AG10803 (cell line): ENCODE measurements at places on chromosomes 7 and 10.

- DNase-seq: no peak
Observed at GRCh38 chr7:24669971-24670591, 87.2 kb downstream of the GSDME start.

- peak; percentile 94 for DNase-seq
Observed at GRCh38 chr7:24926623-24927524, 53.1 kb downstream of the OSBPL3 start.

GRCh38 chr7:155935726-155936125, 123.5 kb upstream of the SHH start:
- DNase-seq: no peak

DNA sequence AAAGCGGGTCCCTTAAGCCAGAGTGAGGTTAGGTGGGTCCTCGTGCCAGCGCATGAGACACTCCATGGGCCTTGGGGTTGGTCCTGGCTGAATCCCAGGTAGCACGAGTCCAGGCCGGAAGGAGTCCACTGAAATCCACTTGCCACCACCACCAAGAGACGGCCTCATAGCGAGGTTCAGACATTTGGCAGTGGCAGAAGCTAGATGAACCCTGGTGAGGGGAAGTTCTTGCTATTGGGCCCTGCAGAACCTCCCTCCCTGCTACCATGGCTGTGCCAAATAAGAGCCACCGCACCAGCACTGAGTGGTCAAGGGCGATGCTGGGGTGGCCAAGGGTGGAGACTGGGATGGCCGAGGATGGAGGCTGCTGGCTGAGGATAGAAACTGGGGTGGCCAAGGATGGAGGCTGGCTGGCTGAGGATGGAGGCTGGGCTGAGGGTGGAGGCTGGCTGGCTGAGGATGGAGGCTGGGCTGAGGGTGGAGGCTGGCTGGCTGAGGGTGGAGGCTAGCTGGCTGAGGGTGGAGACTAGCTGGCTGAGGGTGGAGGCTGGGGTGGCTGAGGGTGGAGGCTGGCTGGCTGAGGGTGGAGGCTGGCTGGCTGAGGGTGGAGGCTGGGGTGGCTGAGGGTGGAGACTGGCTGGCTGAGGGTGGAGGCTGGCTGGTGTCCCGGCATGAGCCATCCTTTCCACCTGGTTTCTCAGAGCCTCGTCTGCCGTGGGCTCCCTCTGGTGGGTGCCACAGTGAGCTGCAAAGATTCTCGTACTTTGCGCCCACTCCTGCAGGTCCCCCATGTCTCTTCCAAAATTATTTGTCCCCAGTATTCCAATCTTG, 88.2 kb downstream of the ELFN1 start:
- DNase-seq: peak; percentile 43

DNA sequence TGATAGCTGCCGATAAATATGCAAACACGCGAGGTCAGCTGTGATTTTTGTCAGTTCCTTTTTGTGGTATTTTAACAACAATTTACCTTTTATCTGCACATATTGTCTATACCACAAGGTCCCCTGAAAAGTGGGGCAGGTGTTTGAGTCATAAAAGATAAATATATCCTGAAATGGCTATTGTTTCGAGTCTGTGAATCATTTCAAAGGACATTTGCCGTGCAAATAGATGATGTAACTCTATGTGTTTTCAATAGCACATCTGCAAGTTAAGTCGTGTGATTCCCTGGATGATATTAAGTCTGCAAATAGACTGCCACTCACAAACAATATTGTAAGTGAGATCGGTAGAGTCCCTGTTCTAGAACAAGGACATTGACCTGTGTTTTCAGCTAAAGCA, 193.0 kb upstream of the PITRM1 start:
- DNase-seq: no peak

DNA sequence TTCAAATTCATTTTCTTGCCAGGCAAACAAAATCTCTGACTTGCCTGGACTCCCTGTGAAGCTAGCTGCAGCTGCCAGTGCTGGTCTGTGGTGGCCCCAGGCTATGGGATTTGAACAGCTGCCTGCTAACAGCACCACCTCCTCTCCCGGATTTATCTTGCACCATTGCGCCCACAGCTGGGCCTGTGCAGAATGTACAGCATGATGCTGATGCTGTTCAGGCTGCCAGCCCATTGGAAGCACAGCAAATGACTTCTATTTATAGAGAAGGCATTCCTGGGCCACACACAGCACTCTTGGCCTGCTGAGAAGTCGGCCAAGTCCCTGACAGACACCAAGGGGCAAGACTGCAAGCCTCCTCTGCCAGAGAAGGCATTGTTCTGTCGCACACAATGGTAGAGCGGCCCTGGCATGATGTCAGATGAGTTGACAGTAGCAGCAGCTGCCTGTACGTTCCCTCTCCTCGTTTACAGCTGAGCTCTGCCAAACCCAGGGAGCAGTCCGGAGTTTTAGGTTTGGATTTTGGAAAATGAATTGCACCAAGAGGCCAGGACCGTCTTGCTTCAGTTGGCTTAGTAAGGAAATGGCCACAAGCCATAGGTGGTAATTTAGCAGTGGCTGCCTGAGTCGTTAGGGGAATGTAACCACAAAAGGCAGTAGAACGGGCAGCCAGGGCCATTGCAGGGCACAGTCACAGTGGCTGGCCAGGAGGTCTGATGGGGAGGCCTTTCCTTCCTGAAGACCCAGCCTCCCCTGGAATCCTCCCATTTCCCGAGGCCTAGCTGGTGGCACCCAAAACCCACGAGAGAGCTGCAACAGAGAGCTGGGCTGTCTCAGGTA, 38.5 kb downstream of the MTURN start:
- peak; percentile 95 for DNase-seq

- peak; percentile 32 for DNase-seq
Observed at GRCh38 chr10:49679480-49679893, at the start of gene C10orf53. Gene C10orf53, plus strand, starts transcription at chr10:49679651. Its CDS starts 47 bp downstream, at chr10:49679698.

DNA sequence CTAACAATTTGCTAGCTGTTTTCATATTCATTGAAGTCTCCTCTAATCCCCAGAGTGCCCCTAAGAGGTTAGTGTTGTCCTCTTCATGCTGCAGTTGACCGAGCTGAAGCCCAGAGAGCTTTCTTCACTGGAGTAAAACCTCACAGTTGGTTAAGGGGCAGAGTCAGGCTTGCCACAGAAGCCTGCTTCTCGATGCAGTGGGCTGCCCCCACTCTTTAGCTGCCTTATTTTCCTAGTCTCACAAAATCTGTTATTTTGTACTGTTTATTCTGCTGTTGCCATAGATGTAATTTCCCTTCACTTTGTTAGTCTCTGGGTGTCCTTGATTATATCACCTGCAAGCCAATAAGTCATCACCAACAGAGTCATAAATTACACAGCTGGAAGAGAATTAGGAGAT, 56.3 kb upstream of the ZPBP start:
- DNase-seq: no peak

- DNase-seq: no peak
Observed at GRCh38 chr10:119396008-119396708, 146.4 kb downstream of the RGS10 start.

- DNase-seq: no peak
Observed at GRCh38 chr7:97090761-97091353, 26.6 kb upstream of the SDHAF3 start.

GRCh38 chr7:69476416-69476815, 121.9 kb upstream of the AUTS2 start:
- DNase-seq: peak; percentile 74

- no peak for DNase-seq
Observed at GRCh38 chr7:51455513-51455912, 138.9 kb upstream of the COBL start.

DNA sequence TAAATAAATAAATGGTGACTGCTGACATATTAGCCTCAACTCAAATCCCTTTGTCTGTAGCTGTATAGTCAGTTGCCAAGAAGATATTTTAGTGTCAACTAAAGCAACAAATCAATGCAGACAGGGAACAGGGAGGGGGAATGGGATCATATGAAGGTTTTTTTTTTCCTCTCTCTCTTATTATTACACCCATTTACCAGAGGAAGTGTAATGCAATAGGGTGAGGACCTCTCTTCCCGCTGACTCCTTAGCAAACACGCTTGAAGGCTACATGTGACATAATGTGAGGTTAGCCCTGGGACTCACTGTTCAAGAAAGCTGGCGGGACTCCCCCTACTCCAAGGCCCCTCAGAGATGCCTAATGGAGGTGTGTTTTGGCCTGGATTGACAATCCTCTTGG, 88.2 kb downstream of the CHRM2 start:
- no peak for DNase-seq

DNA sequence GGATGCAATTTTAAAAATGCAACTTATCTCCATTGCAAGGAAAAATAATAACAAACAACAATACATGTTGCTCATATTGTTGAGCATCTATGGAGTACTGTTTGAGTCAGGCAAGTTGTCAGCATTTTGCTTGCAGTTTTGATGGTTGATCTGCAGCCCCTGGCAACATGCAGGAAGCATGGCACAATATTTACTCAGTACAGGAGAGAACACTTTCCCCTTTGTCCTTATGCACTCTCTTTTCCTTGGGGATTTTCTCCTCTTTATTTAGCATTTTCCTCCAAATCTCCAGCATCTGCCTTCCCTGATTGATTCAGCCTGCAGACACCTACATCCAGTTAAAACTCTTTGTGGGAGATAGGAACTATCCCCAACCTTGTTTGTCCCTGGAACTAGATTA, 620.5 kb upstream of the LRRN3 start:
- DNase-seq: no peak

DNA sequence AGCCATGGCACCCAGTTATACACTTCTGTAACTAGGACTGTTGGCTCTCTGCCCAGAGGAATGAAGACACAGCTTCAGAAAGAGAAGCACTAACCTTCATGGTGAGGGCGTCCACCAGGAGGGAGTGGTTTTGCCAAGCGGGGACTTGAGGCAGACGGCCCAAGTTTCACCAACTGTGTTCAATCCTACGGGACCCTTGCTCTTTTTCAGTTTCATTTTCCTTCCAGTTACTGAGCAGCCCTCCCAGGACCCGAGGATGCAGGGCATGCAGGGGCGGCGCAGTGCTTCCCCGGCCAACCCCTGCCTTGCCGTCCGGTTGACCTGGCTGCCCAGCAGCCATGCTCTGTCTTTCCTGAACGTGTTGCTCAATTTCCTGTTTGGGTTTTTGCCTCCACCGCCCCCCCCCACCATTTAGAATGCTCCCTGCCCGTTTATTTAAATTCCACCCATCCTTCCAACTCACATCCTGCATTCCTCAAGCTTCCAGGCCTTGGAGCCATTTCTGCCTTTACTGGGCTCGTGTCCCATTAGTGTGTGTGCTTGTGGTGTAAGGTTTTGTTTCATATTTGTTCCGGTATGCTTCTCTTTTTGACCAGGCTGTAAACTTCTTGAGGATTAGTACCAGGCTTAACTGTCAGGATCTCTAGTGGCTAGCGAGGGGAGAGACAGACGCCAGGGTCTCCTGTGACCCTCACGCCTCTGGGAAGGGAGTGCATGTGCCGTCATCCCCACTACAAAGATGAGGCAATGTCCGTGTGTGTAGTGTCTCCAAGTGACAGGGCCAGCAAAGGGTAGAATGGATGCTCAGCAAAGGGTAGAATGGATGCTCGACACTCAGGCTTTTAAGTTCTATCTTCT, 31.6 kb downstream of the IL15RA start:
- DNase-seq: peak; percentile 99

- no peak for DNase-seq
Observed at GRCh38 chr7:118182593-118183427, 1.2 kb upstream of the LSM8 start.

DNA sequence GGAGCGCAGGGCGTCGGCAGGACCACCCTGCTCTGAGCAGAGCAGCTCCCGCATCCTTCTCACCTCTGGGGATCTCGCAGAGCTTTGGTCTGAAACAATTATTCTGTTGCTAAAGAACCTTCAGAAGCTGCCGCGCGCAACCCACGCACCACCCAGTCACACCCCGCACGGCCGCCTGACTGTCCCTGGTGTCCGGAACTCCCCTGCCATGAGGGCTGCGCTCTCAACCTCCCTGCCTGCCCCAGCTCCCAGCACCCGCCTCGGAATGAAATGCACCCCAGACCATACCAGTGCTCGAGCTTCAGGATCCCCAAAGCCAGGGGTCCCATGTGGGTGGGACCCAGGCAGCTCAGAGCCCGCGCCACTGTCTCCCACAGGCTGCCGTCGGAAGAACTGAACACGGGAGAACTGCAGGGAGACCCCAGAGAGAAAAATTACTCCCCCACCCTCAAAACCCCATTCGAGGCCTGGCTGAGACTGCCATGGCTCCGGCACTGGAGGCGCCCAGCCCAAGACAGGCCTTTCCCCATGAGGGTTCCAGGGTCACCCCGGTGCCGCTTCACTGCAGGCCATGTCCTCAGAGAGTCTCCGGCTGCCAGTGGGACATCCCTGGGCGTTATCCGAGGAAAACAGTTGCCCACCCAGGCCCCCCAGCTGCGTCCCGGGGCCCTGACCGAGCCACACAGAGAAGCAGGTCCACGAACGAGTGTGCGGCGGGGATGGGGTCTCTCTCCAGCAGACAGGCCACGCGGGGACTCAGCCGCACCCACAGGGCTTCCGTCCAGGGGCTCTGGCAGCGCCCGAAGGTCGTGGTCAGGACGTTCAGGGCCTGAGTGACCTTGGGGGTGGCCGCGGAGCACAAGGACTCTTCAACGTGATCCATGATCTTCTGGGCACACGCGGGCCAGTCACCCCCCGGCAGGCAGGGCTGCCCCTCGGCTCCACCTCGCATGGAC, 12.1 kb downstream of the BRAT1 start:
- DNase-seq: no peak

GRCh38 chr10:112481602-112482001, 34.6 kb downstream of the VTI1A start:
- no peak for DNase-seq

- DNase-seq: peak; percentile 46
Observed at GRCh38 chr7:148242294-148242821, 348.2 kb upstream of the C7orf33 start.

- peak; percentile 61 for DNase-seq
Observed at GRCh38 chr10:30840395-30841050, 191.1 kb downstream of the ZNF438 start.

DNA sequence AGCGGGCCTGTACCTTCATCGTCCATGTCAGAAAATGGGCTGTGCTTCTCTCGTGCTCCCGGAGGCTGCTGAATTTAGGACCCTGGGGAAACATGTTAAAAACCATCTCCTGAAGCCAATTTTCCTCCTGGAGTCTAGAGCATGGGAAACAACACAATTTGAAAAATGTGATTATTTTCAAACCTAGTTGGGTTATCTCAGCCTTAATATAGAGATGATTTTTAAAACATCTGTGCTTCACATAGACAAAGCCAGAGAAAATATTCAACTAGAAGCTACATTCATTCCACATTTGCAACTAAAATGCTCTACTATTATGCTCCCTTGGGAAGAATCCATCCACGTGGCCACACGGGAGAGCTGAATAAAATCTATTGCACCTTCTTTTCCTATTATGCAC, 225.9 kb upstream of the TMEM72 start:
- no peak for DNase-seq

- peak; percentile 86 for DNase-seq
Observed at GRCh38 chr7:140653319-140654108, 12.9 kb upstream of the DENND2A start.
